CD4-positive, alpha-beta T cell treated with Interferon alpha-2 for 1 hour (primary cell): ENCODE measurements at places on chromosomes 1 and 21.

- DNase-seq = no peak
Observed at GRCh38 chr1:232574889-232575762, 54.8 kb downstream of the SIPA1L2 start.

GRCh38 chr1:203187689-203188264 lies 1.3 kb upstream of the CHI3L1 start:
- DNase-seq = no peak

GRCh38 chr1:84225646-84226045 lies 75.9 kb upstream of the SAMD13 start:
- DNase-seq = no peak

DNA sequence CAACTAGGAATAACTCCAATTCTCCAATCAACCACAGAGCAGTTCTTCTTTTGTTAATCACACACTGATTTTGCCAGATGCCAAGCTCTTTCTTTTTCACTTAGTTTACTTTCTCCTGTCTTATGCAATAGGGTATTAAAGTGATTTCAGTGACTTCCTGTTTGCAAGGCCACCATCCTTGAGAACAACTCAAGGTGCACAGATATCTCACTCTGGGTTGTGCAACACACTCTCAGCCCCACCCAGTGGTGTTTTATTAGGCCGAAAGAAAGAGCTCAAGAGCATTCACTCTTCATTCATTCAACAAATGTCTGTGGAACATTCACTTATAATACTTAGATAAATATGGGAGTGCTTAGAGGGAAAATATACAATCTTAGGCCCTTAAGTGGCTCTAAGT lies 352.5 kb downstream of the ZNF326 start:
- no peak for DNase-seq

- no peak for DNase-seq
Observed at GRCh38 chr21:20469361-20469760, 528.8 kb upstream of the NCAM2 start.

GRCh38 chr1:22383526-22384294 lies 67.9 kb upstream of the ZBTB40 start:
- DNase-seq = no peak

DNA sequence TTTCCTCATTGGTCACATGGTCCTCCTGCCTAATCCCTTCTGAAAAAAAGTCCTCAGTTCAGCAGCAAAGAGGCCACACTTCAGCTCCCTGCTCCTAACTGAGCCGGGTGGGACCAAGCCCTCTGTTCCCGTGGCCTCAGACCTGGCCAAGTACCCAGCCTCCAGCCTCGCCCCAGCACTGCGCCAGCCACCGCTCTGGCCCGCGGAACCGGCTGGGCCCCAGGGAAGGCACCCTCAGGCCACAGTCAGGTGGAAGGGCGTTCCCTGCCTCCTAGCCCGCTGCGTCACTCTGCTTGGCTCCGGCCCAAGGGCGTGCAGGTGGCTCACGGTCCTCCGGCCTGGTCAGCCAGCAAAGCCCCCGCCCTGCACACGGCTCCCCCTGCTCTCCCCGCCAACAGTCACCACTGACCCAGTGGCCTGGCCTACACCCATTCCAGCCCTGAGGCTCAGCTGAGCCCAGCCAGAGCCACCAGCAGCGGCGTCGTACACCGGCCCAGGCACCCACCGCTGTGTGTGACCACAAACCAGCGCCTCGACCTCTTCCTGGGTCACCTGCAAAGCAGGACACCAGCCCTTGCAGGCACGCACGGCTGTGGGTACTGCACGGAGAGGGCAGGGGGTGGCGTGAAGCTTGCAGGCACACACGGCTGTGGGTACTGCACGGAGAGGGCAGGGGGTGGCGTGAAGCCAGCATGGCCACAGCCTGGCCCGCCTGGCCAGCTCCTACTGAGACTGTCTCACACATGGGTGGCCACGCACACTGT lies 19.4 kb downstream of the NADK start:
- no peak for DNase-seq

DNA sequence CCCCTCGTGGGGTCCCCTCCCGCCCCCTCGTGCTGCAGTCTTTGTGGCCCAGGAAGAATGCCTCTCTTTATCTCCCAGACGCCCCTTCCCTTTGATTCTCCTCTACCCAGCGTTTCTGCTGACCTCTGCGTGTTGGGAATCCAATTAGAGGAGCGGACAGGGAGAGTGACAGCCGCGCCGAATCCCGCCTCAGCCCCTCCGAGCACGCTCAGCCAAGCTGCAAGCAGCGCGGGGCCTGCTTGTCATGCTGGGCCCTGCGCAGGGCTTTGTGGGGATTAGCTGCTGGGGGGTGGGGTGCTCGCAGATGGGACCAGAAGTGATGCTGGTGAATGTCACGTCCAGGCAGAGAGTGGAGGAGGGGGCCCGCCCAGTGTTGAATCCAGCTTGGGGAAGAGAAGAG lies 91.1 kb downstream of the EPHB2 start:
- no peak for DNase-seq

DNA sequence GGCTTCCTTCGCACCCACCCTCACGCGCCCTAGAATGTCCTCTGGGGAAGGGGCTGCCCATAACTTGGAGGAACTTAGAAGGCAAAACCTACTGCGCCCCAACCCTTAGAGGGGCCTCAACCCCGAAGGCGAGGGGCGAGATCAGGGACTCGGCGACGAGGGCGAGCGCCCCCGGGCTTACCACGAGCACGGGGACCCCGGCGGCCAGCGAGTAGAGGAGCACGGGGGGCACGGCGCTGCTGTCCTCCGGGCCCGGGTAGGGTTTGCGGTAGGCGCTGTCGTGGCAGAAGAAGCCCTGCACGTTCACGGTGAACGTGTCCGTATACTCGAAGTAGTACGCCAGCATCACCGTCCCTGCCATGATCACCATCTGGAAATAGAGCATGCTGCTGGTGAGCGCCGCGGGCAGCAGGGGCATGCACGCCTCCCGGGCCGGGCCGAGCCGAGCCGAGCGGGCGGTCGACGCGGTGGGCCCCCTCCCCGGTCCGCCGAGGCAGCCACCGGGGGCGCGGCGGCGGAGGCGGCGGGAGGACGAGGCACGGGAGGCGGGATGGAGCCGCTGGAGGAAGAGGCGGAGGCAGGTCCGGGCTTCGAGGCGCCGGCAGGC lies 304 bp downstream of the PLPPR5 start:
- peak; percentile 20 for DNase-seq

- DNase-seq = no peak
Observed at GRCh38 chr1:174393885-174394284, 53.9 kb upstream of the GPR52 start.

- no peak for DNase-seq
Observed at GRCh38 chr1:204859861-204860267, 10.8 kb upstream of the NFASC start.

DNA sequence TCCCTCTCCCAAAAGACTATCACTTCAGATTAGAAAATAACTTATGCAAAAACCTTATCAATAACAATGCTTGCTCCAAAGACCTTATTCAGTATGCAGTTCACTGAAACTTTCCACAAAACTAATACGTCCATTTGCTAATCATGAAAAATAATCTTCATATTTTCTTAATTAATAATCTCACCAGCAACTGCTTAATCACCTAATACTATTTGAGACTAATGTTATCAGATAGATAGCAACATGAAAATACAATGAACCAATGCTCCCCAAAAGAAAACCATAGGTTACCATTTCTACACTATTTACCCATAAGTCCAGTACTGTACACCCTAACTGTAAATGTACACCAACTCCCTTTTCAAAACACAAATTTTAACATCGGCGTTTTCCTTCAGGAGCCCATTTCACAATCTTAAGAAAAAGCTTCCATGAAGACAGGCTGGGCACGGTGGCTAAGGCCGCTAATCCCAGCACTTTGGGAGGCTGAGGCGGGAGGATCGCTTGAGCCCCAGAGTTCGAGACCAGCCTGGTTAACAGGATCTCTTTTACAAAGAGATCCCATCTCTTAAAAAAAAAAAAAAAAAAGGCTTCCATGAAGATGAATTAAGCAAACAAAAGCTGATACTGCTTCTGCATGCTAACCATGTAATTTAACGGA lies 1.7 kb downstream of the GNB1 start:
- no peak for DNase-seq

GRCh38 chr1:45887156-45887842 lies 83.9 kb downstream of the MAST2 start:
- DNase-seq = no peak

DNA sequence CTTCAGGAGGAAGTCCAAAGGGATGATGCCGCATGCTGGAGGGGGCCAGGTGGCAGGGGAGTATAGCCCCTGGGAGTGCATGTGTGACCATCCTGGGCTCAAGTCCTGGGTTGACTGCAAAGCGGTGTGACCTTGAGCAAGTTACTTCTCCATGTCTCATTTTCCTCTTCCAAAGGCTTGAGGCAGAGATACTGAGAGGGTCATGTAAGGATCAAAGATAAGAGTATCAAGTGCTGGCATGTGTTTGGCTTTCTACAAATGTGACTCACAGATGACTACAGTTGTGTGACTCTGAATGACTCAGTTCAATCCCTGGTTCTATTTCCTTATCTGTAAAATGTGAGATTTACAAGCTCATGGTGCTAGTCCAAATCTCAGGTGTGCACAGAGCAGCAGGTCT lies 26.1 kb downstream of the PROK1 start:
- DNase-seq = no peak

GRCh38 chr1:172545396-172546004 lies 12.6 kb downstream of the SUCO start:
- DNase-seq = no peak

- no peak for DNase-seq
Observed at GRCh38 chr1:78996791-78997190, 9.7 kb downstream of the ADGRL4 start.

DNA sequence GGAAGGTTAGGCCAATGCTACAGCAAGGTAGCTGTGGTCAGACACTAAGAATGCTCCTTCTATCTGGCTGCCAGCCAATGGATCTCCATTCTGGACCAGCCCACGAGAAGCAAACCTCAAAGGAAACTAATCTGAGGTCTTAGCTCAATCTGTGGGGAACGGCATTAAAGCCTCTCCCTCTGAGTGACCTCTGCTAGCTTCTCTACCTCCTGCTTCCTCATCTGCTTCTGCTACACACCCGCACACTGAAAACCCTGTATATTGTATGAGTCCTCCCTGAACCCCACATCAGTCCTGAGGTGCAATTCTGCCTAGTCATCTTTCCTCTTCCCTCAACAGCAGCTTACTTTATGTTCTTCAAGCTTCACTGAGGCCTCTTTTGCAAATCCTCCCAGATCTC lies 6.9 kb upstream of the GALE start:
- no peak for DNase-seq

- DNase-seq = no peak
Observed at GRCh38 chr1:52670604-52671003, 27.5 kb downstream of the COA7 start.

GRCh38 chr21:42503711-42504110 lies 7.7 kb upstream of the RSPH1 start:
- no peak for DNase-seq

DNA sequence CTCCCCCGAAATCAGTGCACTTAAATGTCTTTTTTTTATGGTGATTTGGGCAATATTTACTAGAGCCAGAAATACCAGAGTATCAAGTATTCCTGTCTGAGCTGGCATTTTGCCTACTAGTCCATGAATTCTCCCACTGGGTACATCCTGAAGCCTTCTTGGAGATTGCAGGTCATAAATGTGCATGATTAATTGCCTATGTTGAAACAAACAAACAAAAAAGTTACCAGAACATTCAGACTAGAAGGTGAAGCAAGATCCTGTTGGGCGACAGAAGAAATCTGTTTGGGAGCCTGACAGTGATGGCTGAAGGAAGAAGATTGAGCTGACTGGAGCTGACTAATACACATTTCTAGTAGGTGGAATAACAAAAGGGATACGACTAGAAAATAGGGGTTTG lies 127.4 kb upstream of the NRIP1 start:
- no peak for DNase-seq

DNA sequence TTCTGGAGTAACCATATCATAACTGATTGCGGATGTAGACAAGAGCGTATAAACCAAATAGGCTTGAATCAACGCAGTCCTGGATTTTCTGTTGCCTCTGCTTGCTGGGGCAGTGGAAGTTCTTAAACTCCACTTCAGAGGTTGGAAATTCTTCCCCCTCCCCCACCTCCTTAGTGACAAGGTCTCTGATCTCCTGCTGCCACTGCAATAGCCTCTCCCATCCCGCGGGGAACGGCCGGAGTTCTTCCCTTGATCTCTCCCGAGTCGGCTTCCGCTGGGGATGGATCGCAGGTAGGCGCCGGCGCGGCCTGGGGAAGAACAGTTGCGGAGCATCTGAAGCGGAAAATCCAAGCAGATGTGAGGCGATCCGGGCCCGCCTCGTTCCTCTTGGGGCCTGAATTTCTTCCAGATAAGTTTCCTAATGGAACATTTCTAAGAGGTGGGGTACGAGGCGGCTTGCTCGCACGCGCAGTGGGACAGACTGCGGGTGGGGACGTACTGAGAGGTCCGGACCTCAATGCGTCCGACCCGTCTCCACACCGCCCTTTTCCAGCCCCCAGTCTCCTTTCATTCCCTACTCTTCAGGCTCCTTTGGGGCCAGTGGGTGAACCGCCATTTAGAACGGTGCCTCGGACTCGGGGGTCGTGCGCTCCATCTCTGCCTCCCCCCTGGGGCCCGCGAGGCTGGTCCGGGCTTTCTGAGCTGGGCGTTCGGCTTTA lies 3.1 kb upstream of the SIM2 start:
- DNase-seq = no peak

- DNase-seq = no peak
Observed at GRCh38 chr1:25744140-25744581, 55.8 kb upstream of the SELENON start.

DNA sequence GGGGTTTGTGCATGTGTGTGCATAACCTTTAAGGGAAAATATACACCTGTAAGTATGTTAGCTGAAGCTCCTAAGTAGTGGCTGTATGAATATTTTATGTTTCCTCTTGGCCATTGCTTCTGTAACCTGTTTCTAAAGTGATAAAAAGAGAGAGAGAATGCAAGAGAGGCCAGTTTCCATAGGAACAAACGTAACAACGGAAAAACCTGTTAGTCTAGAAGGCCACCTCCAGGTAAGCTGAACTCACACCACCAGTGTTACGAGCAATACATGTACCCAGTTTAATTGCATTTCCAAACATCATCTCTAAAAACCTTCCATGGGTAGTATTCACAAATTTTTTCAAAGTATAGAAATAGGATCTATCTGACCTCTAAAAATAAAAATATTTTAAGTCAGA lies 63.1 kb downstream of the PLPPR4 start:
- no peak for DNase-seq

DNA sequence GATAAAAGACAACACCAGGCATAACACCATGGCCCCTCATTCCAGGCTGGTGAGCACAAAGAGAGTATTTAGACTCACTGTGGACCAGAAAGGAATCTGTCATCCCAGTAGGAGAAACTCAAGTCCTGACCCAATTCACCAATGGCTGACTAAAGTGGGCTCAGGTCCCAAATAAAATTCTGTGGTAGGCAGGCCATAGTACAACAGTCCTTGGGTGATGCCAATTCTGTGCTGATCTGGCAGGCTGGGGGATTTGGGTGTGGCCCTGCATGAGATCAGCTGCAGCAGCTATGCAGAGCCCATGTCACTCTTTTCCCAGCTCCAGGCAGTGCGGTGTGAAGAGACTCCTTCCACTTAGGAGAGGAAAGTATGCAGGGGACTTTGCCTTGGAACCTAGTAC lies 245.1 kb downstream of the LBR start:
- no peak for DNase-seq

GRCh38 chr1:206566999-206567398 lies 45.3 kb downstream of the EIF2D start:
- no peak for DNase-seq
